SK-MEL-5 (cell line): ENCODE measurements at places on chromosomes 16 and 17. TPM values are rescaled to one million over a fixed set of nuclear protein-coding genes. Genes with fewer than 3 reads are reported as not detected.

DNA sequence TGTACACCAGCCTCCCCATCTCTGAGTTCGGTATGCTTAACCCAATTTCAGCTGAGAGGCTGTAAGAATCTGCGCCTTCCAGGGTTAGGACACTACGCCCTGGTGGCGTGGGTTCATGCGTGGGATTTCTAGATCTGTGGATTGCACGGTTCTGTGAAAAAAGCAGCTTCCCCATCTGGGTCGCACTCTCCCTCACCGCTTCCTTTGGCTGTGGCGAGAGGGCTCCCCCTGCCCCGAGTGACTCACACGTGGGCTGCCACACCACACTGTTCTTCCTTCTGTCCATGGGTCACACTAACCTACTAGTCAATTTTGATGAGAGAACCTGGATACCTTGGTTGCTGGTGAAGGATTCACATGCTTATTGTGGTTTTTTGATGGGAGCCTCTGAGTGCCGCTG lies 256.0 kb upstream of the MAF start:
- DNase-seq, result no peak

ST6GALNAC2 gene
- 77.4 and 96.3 TPM in 2 replicates for total RNA-seq

BCL6B gene
- not detected in 2 replicates for total RNA-seq

GRCh38 chr16:77227745-77228144 lies 28.5 kb downstream of the SYCE1L start:
- DNase-seq, result no peak

GRCh38 chr17:36755586-36755985 lies 154.2 kb downstream of the MRM1 start:
- peak; percentile 64 for DNase-seq

MYO15B gene
- total RNA-seq, result 1.6 and 2.6 TPM in 2 replicates

DNA sequence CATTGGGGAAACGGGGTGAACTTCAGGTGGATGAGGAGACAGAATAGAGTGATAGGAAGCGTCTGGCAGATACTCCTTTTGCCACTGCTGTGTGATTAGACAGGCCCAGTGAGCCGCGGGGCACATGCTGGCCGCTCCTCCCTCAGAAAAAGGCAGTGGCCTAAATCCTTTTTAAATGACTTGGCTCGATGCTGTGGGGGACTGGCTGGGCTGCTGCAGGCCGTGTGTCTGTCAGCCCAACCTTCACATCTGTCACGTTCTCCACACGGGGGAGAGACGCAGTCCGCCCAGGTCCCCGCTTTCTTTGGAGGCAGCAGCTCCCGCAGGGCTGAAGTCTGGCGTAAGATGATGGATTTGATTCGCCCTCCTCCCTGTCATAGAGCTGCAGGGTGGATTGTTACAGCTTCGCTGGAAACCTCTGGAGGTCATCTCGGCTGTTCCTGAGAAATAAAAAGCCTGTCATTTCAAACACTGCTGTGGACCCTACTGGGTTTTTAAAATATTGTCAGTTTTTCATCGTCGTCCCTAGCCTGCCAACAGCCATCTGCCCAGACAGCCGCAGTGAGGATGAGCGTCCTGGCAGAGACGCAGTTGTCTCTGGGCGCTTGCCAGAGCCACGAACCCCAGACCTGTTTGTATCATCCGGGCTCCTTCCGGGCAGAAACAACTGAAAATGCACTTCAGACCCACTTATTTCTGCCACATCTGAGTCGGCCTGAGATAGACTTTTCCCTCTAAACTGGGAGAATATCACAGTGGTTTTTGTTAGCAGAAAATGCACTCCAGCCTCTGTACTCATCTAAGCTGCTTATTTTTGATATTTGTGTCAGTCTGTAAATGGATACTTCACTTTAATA lies 7.0 kb upstream of the TMEM235 start:
- no peak for DNase-seq
